ENCODE measurements at places on chromosomes 16 and 17.

- DNase-seq: no peak
These were observed 171.6 kb downstream of the ZNF18 start for GRCh38 chr17:11825572-11826209.

DNA sequence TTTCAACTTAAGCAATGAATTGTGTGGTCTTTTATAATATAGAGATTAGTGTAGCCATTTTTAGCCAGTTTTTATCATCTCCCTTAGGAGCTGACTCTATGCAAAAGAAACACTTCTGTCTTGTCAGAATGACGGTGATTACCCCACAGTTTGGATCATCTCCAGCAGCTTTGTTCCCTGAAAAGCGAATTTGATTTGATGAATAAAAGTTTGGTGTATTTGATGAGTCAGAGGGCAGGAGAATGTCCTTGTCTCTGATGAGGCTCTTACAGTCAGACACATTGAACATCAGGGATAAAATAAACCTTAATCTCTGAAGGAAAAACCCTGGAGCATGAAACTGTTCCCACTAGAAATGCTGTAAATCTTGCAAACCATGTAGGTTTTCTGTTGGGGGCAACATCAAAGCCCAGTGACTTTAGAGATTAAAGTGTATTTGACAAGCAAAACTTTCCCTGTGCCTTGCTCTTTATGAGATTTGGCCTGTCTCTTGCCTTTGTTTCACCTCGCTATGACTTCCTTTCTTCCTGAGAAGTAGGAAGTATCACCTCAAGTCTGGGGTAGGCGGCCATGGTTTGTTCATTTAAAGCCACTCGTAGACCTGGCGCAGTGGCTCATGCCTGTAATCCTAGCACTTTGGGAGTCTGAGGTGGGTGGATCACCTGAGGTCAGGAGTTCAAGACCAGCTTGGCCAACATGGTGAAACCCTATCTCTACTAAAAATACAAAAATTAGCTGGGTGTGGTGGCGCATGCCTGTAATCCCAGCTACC, 209.3 kb downstream of the FTO start:
- DNase-seq: no peak

DNA sequence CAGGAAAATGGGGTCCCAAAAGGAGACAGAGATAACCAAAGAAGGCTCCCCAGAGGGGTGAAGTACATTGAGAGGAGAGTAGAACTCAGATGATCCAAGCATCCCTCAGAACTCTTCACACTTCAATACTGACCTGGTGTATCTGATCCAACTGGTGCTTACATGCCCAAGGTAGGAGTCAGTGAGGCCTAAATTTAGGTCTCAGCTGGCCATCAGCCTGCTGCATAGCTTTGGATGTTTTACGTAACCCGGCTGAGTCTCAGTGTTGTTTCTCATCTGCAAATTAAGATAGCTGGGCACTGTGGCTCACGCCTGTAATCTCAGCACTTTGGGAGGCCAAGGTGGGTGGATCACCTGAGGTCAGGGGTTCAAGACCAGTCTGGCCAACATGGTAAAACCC, 11.6 kb upstream of the GOSR2 start:
- DNase-seq: no peak

- no peak for DNase-seq
These were observed 68.8 kb downstream of the RMI2 start for GRCh38 chr16:11413907-11414595.

GRCh38 chr16:84303023-84303422, 8.3 kb downstream of the WFDC1 start:
- no peak for DNase-seq

- DNase-seq: no peak
These were observed 124.9 kb upstream of the HSBP1 start for GRCh38 chr16:83682868-83683235.

DNA sequence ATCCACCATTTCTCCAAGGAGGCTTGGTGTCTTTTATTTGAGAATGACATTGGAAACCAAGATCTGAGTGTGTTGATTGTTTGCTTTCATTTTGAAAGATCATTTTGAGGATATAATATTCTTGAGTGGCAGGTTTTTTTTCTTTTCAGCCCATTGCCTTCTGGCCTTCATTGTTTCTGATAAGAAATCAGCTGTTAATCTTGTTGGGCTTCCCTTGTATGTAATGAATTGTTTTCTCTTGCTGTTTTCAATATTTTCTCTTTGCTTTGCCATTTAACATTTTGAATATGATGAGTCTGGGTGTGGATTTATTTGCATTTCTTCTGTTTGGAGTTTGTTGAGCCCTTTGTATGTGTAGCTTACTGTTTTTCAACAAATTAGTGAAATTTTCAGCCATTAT, 22.0 kb downstream of the PRSS54 start:
- no peak for DNase-seq

DNA sequence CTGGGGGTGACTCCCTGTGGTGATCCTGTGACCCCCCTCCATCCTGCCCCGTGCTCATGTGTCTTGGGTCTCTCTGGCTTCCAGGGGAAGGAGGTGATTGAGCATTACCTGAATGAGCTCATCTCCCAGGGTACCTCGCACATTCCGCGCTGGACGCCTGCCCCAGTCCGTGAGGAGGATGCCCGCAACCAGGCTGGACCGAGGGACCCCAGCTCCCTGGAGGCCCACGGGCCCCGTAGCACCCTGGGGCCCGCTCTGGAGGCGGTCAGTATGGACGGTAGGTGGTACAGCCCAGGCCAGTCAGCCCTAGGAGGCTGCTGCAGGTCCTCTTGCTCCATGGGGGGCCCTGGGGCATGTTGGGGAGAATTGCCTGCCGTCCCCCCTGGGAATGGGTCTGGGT, 33.6 kb downstream of the SEC14L5 start:
- DNase-seq: no peak

DNA sequence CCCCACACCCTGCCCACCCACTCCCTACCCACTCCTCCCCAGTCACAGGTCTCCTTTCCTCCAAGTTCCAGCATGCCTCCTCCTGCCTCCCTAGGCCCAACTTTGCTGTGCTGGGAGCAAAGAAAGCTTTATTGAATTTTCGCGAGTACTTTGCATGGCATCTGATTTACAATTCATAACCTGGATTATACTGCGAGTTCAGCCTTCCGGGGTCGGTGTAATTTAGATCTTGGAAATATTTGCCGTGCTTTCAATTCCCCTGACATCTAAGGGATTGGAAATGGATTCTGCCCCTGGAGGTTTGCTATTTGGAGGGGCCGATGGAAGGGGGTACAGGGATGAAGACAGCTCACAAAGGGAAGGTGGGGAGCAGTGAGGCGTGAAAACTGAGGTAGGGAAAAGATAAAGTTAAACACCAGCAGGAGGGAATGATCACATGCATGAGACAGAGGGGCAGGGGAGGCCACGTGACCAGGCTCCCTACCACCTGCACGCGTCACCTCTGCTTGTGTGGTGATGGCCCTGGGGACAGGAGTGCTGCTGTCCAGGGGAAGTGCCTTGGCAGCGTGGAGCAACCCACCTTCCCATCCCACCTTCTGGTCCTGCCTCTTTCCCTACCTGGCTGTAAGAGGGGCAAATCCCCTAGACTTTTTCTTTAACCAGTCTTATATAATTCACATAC, 132.3 kb upstream of the RPL38 start:
- DNase-seq: no peak

- no peak for DNase-seq
These were observed 220.3 kb upstream of the MON1B start for GRCh38 chr16:76970745-76971099.

- no peak for DNase-seq
These were observed 205.9 kb downstream of the CBLN1 start for GRCh38 chr16:49075709-49076108.

DNA sequence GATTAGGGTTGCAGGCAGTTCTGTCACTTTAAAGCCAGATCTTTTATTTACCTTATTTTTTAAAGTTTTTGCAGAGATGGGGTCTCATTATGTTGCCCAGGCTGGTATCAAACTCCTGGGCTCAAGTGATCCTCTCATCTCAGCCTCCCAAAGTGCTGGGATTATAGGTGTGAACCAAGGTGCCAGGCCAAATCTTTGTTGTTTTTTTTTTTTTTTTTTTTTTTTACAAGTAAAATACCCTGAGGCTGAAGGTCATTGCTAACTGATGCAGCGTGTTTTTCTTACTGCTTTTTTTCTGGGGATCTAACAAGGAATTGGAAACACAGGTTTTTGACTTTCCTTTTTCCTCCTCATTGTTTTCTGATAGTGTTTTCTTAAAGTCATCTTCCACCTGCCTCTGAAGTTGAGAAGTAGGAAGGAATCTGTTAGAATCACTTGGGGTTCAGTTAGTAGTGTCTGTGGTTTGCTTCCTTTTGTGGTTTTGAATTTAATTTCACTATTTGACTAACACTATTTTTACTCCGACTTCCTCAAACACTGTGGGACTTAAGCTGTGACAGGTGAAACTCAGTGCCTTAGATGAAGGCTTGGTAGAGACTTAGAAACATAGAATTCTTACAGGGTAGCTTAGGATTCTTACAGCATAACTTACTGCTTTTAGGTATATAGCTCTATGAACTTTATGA, 22.2 kb downstream of the CLTC start:
- DNase-seq: no peak

DNA sequence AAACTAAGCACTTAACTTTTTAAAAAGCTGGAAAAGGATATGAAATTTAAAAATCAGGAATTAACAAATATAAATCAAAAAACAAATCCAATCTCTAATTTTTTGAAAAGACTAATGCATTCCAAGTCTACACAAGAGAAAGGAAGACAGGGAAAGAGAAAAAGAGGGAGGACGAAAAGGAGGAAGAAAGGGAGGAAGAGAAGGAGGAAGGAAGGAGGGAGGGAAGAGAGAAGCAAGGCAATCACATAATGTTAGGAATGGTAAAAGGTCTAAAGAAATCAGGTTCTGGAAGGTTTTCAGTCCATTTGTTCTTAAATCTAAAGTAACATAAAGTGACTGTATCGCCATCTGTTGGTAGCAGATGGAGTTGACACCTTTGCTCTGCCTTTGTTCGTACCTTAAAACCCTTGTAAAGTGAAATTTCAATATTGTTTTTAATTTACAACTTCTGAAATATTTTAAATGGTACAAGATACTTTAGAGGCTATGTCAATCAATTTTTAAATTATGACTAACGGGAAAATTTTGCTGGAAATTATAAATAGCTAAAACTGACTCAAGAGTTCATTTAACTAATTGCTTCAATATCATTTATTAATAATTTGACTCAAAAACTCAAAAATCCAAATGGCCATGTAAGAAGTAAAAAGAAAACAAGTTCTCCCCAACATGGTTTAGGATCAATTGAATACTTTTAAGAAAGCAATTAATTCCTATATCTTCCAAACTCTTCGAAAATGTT, 20.4 kb upstream of the CDYL2 start:
- no peak for DNase-seq

DNA sequence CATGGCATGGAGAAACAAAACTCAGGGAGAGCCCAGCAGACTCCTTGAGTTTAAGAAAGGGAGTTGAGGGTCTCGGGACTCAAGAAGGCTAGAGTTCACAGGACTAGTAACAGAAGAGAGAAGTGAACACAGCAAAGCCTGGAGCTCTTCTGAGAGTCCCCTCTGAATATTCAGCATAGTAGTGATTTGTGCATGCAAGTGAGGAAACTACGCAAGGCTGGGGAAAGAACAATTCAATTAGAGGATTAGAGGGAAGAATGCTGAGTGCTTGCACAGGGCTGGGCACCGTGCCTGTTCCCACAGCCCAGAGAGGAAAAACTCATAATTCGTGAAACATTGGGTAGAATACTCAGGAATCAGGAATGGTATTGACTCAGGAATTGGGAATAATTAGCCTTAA, 540.0 kb upstream of the SALL1 start:
- no peak for DNase-seq

DNA sequence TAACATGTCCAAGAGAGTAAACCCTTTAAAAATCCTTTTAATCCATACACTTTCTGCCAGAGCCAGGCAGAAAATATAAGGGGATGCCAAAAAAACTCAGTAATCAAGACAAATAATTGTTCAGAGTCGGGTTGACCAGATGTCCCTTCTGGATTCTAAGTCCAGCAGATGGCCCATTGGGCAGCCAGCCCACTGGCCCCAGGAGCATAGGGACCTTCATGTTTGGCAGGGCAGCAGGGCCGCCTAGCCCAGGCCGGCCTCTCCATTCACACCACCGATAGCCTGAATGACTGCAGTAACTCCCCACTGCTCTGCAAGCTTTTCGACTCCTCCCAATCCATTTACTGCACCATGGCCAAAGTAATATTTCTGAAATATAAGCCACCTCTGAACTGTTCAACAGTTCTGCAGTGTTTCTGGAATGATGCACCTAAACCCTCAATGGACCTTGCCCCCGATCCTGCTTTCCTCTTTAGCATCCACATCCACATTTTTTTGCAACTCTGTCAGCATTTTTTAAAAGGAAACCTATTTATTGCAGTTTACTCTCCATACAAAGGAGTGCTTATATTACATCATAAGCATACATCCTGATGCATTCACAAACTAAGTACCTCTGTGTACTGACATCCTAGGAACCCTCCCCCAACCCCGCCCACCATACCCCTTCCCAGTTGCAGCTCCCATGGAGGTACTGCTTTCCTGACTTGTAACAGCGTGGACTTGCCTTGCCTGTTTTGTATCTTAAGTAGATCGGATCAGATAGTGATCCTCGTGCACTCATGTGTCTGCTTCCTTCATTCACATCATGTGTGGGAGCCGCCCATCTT, 46.4 kb downstream of the LDHD start:
- no peak for DNase-seq

- DNase-seq: no peak
These were observed 134.1 kb downstream of the RGS9 start for GRCh38 chr17:65271296-65271695.

GRCh38 chr16:49468611-49469310, 95.2 kb downstream of the C16orf78 start:
- DNase-seq: peak; percentile 87

DNA sequence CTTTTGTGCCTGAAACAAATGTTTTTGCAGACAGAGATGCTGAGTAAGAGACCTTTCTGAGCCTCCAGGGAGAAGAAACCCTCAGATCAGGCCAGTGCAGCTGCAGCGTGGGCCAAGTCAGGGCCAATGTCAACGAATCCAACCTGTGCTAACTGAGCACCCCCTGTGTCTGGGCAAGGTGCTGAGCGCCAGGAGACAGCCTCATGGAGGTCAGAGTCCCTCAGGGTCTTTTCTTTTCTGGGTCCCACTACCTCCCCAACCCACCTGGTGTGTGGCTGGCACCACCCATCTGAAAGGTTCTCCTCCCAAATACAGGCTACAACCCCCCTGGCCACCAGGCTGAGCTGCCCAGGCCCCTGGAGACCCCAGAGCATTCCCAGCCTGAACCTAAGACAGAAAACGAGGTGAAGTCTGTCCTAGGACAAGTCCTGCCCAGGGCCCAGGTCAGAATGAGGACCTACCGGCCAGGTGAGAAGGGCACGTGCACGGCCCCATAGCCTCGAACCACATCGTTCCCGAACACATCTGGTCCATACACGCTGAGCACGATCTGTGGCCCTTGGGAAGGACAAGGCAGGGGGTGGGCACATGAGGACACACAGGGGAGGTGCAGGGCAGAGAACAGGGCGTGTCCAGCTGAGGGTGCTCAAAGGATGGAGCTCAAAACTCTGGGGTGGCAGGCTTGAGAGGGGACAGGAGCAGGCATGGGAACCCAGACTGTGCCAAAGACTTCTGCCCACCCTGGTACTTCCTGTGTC, 15.0 kb downstream of the B9D1 start:
- no peak for DNase-seq

Data from vagina (tissue), 2 donors.